ENCODE measurements at places on chromosomes 5 and 9.

DNA sequence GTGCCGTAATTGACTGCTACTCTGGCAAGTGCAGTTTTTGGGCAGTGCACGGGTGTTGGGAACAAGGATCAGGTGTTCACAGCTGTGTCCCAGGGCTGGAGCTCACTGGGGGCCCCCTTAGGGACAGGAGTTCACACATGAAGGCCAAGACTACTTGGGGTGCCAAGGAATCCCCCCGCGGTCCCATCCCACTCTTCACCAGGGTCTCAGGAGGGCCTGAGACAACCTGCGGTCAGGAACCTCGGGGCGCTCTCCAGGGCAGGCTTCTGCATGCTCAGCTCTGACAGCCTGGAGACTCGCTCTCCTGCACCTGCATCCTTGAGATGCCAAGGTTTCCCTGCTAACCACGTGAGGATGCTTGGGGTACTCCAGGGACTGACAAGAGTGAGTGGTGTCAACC is 2.3 kb upstream of the MAN1B1 start:
- DNase-seq: no peak

GRCh38 chr5:128329386-128329939 is 208.6 kb downstream of the FBN2 start:
- DNase-seq: no peak

DNA sequence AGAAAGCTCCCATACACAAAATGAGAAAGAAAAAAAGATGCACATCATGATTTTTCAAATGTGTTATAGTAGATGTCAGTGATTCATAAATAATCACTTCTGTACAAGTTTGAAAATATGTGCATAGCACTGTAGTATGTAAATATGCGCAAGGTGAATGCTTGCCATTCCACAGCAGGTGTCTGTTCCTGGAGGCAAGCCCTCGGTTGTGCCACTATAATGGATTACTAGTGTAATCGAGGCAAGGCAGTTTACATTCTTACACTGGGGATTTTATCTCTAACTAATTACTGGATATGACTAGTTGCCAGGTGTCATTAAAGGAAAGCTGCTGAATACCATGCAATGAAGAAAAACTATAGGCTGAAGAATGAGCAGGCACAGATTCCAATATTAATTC is 93.6 kb downstream of the ARHGEF28 start:
- no peak for DNase-seq

GRCh38 chr9:125085703-125086477 is 57.4 kb downstream of the SCAI start:
- DNase-seq: no peak
